ENCODE measurements at places on chromosomes 6 and 20. TPM values are rescaled to one million over a fixed set of nuclear protein-coding genes. Genes with fewer than 3 reads are reported as not detected.

Gene WFDC2
- 78.5 TPM for total RNA-seq

Gene SGK2
- total RNA-seq, result 0.54 TPM

Gene DCDC2
- 37.1 TPM for total RNA-seq

Gene CST2
- total RNA-seq, result 7.0 TPM

Gene HLA-DMA
- total RNA-seq, result 4.7 TPM
